ENCODE measurements at places on chromosomes 16 and 17.

- DNase-seq = peak; percentile 82
Measured at GRCh38 chr16:4614571-4615383, at the start of gene UBALD1. UBALD1 (minus strand) TSS chr16:4614888; CDS start chr16:4614797, 91 bp downstream.

GRCh38 chr16:83258366-83258928, 549.3 kb upstream of the HSBP1 start:
- DNase-seq = no peak

GRCh38 chr17:50614471-50615051, 20.1 kb upstream of the ABCC3 start:
- no peak for DNase-seq

DNA sequence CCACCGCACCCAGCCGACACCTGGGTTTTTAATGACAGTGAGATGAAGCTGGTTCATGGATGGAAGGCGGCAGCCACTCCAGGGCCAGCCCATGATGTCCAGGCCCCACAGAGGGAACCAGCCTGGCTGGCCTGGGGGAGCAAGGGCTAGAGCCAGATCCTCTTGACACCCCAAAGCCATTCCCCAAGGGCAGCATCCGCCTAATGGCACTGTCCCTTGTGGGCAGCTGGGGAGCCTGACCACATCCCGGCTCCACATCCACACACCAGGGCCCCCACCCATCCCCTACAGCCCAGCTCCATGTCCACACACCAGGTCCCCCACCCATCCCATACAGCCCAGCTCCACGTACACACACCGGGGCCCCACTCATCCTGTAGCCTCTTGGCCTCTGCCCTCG, 53.3 kb upstream of the ACSF3 start:
- DNase-seq = no peak

DNA sequence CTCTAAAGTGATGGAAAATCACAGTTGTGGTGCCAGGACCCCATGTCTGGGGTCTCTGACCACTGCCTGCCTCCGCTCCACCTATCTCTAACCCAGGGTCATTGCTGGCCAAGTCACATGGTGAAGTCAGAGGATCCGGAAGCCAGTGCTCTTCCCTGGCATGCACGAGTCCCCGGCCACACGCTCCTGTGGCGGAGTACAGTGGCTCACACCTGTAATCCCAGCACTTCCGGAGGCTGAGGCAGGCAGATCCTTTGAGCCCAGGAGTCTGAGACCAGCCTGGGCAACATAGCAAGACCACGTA, 21.5 kb upstream of the RBFOX3 start:
- no peak for DNase-seq

DNA sequence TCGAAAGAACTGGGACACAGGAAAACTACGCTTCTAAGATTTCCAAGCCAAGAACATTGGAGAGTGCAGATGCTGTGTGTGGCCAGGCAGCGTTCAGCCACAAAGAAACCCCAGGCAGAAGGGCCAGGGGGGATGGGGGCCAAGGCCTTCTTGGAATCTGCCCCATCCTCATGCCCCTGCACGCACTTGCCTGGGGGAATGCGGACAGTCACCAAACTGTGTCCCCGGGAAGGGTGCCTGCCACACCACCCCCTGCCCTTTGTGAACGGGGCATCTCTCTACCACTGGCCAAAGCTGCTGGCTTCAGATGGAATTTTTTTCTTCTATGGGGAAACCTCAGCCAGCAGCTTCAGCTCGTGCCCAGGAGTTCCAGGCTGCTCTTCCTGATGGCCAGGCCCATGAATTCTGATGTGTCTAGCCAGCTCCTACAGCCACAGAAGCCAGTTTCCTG, 32.0 kb upstream of the DNAH17 start:
- no peak for DNase-seq

DNA sequence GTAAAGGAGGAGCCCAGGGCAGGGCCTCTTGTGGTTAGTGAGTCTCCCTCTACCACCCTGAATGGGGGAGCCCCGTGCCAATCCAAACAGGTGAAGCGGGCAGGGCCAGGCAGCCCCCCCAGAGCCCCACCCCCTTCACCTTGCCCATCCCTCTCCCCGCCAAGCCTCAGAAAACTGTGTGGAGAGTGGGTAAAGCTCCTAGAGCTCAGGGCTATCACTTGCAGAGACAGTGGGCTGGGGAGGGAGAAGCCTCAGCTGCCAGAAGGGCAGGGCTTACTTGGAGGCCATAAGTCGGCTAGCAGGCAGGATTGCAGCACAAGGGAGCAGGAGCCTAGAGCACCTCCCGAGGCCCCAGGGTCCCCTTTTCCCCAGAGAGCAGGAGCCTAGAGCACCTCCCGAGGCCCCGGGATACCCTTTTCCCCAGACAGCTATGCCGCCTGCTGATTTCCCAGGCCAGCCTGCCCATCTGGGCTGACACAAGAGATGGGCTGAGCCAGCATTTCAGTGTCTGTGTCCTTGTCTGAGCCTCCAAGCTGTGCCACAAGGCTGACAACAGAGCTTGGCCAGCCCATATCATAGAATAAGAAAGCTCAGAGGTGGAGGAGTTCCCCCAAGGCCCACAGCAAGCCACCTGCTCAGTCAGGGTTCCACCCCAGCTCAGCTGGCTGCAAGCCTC, 6.7 kb upstream of the KRT14 start:
- DNase-seq = no peak

DNA sequence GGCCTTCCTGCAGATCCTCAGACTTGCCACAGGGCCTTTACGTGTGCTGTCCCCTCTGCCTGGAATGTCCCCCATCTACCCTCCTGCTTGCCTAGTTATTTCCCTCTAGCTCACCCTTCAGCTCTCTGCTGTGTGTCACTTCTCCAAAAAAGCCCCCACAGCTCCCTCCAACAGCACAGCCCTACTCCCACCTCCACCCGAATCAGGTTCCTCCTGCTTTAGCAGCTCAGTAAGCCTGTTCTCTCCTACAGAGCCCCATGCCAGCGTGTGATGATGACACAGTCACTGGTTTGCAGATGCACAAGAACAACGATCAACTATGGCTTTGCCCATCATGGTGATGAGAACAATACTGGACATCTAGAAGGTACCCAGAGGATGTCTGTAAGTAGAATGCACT, 7.1 kb upstream of the SAMD14 start:
- DNase-seq = no peak

GRCh38 chr16:2598133-2598641, 60.4 kb downstream of the PDPK1 start:
- DNase-seq = no peak

DNA sequence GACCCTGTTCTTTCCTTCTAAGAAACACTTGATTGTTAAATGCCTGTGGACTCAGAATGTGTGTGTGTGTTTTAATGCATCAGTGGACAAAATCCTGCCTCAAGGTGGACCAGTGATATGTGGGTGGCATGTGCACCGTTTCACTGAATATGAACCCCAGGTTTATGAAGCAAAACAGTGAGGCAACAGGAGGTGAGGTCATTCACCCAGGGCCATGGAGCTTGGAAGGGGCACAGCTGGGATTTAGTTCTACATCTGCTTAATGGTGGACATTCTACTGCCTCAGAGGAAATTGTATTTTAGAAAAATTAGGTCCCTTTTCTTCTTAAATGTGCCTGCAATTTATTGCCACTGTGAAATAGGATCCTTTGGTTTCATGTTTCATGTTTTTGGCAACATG, 549.5 kb upstream of the EEF2KMT start:
- no peak for DNase-seq

- DNase-seq = peak; percentile 16
Measured at GRCh38 chr16:85570213-85570734, 42.8 kb upstream of the GSE1 start.

GRCh38 chr17:57953705-57954396, 1.4 kb downstream of the CUEDC1 start:
- no peak for DNase-seq

DNA sequence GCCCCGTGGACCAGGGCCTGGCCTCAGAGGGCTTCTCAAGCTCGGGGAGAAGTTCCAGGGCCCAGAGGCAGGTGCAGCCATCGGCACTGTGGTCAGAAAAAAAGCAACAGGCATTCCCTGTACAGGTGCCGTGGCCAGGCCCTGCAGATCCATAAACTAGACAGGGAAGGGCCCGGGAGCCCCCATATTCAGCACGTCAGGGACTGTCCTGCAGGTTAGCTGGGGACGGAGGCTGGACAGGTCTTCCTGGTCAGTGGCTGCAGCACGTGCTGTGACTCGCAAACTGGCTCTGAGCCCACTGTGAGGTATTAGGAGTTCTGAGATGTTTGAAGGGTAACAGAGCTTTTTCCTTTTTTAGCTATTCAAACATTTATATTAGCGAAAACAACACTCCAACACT, 15.0 kb upstream of the C16orf95 start:
- no peak for DNase-seq

DNA sequence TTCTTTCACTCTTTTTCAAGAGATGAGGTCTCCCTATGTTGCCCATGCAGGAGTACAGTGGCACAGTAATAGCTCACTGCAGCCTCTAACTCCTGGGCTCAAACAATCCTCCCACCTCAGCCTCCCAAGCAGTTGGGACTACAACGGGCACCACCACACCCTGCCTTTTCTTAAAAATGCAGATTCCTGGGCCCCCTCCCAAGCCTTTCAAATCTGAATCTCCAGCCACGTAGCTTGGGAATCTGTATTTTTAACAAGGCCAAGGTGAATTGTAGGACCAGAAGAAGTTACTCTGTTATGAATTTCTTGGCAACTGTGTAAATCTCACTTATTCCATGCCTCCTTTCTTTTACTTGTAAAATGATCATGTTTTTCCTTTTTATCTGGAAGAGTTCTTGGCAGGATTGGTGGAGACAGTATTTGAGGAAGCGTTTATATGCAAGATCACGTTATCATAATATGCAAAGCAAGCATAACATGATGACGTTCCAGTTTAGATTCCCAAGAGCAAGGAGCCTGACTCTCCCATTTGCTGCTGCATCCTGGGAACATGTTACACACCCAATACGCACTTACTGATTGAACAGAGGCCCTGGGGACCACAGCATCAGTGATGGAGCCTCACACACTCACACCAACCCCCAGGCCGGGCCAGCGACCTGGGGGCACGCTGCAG, 44.5 kb downstream of the LITAF start:
- DNase-seq = no peak

DNA sequence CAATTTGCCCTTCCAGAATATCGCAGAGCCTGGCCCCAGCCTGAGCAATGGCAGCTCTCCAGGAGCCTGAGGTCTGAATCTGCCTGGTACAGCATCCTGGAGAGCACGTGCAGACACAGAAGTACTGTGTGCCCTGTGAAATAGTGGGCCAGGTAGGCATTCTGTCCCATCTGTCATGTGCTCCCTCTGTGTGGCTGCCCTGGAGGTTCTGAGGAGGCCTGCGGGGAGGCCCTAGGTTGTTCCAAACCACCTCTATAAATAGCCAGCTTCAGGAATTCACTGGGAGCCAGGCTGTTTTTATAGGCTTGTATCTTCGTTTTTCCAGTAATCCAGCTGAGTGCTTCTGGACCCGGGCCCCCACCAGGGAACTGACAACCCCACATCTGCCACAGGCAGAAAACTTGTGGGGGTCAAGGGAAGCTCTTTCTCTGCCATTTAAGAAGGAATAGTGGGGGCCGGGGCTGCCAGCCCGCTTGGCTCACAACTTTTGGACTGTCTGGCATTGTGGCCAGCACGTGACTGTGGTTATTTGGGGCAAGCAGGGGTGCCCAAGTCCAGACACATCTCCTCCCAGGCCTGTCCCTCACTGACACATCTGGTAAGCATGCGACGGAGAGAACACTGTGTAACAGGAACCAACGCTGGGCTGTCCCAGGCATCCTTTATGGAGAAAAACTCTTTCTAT, 356.3 kb upstream of the TNRC6C start:
- DNase-seq = no peak

DNA sequence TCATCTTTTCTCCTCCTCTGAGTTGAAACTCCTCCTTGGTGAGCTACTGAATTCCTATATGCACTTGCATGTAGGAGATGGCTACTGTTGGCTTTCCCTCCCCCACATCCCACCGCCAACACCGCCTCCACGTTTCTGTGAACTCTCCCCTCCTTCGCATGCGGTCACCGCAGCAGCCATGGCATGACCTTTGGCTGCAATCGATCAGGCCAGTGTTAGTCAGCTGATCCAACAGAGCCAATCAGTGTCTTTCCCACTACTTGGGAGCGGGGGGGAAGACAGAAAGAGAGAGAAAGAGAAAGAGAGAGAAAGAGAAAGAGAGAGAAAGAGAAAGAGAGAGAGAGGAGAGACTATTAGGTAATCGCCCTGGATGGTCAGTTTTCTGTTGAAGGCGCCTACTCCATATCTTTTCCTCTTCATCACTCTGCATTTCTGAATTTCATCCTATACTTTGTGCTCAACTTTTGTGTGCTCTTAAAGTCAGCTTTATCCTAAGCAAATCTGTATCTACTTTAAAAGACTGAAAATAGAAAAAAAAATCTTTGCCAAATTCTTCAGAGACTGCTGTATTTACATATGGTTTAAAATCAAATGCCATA, 22.7 kb downstream of the ASGR1 start:
- no peak for DNase-seq

GRCh38 chr17:67049025-67049739, 4.8 kb downstream of the CACNG1 start:
- DNase-seq = no peak

GRCh38 chr17:57993471-57994365, 5.7 kb upstream of the VEZF1 start:
- DNase-seq = no peak

- DNase-seq = no peak
Measured at GRCh38 chr17:48064638-48065037, 16.5 kb downstream of the NFE2L1 start.

DNA sequence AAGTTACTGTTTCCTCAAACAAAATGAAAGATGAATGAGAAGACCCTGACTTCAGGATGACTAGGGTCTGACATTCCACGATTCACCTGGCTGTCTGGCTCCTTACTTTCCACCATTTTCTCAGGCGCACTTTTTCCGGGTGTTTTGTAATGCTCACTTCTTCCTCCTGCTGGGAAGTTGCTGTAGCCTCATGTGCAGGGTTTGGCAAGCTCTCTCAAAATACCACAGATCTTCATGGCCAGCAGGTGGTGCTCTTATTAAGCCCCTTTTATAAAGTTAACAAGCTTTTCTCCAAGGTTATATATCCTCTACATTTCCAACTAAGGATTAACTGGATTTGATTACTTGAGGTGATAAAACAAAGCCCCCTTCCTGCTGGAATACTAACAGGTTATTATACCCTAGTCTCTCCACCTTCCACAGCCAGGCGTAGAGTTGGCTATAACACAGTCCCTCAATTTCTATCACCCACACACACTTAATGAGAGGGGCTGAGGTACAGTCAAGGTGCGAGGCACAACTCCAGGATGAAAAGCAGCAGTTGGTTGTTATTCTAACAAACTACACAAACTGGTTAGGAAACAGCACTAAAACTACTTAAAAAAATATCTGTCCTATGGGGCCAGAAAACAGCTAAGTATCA, 45.4 kb downstream of the STH start:
- peak; percentile 51 for DNase-seq

GRCh38 chr17:80361495-80362220, 53.3 kb upstream of the ENDOV start:
- peak; percentile 32 for DNase-seq
